ENCODE measurements at places on chromosomes 5 and 9.

DNA sequence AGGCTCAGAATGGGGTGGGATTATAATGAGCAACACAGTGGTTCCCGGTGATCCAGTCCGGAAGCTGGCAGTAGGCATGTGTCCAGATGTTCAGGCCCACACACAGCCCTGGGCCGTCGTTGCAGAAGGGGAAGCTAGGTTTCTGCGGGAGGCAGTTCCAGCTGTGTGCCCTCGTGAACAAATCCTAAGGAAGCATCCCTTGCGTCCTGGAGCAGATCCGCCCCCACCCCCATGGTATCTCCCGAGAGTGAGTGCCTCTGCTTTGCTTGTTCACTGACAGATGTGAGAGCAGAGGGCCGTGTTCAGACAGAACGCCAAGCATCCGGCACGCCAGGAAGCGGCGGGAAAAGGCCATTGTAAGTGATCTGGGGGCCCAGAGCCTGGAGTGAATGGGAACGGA, 104.8 kb downstream of the PDE6A start:
- no peak for DNase-seq

GRCh38 chr9:112315331-112316257, 17.8 kb downstream of the PTBP3 start:
- DNase-seq = no peak

GRCh38 chr5:72474046-72474500, 33.1 kb downstream of the ZNF366 start:
- DNase-seq = no peak

DNA sequence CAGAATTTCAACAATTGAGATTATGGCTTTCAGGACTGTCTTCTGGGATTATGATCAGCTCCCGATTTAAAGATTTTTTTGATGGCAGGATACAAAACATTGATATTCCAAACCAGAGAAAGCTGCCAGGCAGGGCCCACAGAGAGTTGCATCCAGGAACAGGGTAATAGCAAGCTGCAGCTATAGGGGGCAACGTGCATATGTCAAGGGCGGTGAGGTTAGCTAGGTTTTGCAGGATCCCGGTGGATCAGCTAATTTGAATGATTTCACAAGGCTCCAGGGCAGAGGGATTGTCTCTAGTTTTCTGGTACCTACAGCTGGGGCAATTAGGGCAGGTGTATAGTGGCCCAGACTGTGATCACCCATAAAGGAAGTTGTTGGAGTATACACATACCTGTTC, 339.4 kb downstream of the CHSY3 start:
- no peak for DNase-seq

GRCh38 chr5:32358611-32359010, 45.9 kb upstream of the MTMR12 start:
- no peak for DNase-seq

GRCh38 chr5:167821151-167821550, 470.3 kb upstream of the WWC1 start:
- no peak for DNase-seq

DNA sequence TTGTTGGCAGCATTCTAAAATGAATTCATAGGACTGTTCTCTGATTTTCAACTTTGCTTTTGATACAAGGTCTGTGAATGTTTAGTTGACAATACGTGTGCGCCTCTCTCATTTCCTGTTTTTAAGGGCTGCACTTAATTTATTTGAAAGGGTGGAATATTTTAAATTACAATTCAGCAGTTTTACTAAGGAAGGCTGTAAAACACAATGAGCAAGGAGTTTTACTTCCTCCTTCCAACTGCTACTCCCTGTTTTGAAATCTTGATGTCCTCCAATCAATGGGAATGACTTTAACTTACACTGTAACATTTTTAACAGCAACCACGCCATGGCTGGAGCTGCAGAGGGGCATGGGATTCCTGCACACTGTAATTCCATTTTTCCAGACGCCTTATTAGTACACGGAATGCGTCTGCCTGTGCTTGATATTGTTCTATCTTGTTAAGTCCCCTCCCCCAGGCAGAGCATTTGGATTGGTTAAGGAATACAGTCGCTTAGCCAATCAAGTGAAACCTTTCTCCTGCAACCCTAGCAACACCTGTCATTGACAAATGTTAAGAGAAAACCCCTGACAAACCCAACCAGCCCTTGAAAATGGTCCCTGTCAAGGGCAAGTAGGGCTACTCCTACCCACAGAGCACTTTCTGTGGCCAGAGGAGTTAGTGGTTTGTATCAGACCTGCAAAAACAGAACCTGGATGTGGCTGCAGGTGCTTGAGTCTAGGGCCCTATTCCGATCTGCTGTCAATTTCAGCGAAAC, 12.5 kb upstream of the ZSWIM6 start:
- no peak for DNase-seq

- no peak for DNase-seq
Measured at GRCh38 chr5:63727583-63727982, 234.7 kb downstream of the HTR1A start.

DNA sequence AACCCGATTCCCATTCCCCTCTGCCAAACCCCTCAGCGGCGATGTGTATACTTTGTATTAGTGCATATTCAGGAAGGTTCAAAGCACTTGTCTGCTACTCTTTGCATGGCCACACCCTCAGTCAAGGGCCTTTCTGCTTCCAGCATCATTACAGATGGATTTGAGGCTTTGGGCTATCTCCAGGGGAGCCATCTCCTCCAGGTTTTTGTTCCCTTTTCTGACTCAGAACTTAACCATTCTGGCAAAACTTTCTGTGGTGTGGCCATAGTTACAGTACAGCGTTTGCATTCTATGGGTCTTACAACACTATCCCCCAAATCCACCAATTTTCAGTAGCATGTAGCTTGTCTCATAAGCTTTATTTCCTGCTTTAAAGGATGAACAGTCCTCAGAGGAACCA, 36.0 kb upstream of the SVEP1 start:
- no peak for DNase-seq

DNA sequence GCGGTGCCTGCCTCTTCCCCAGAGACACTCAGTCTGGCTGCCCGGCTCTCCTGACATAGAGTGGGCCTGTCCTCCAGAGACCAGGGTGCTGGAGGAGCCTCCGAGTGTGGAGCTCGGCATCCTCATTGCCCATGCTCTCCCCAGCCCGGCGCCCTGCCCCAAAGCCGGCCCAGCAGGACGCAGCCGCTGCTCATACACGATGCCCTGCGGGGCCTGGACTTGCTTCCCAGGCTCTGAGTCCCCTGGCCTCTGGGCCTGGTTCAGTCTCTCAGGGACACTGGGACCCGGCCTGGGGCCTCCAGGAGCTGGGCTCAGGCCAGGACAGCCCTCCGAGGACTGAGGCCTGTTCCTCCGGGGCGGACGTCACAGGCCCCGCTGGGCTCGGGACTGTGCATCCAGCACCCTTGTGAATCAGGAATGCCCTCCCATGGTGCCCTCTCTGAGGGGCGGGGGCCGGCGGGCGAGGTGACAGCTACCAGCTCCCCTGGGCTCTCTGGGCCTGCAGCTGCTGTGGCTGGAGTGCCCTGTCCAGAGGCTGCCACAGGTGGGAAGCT, 23.2 kb downstream of the TPPP start:
- DNase-seq = no peak

DNA sequence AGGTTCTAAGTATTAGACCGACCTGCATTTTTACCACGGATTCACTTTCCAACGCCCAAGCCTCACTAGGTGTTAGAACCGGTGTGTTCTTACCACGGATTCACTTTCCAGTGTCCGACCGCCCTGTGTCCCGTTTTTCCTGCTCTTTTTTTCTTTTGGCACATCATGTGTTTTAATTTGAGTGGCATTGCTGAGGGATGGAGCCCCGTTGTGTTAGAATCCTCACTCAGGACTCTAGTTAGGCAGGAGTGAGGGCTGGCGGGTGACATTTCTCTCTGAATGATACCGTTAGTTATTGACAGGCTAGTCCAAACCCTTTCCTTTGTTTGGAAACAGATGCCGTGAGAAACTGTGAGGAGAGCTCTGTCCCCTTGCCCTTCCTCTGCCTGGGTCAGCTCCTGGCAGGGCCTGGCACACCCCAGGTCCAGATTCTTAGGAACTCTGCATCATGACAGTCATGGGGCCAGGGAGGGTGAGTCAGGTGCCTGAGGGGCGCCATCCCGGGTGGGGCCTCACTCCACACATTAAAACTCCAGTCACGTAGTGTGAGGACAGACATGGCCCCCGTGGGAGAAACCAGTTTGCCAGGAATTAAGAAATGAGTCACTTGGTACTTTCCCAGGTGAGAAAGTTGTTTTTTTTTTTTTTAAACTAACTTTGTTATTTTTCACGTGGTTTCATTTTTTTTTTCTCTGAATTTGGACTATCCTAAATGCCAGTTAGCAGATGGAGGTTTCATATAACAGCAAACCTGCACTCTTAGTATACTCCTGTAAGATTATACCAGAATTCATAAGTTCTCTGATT, 15.8 kb downstream of the EXOC3 start:
- DNase-seq = peak; percentile 46

- DNase-seq = peak; percentile 83
Measured at GRCh38 chr5:181188700-181189362, 16.2 kb downstream of the TRIM7 start.

DNA sequence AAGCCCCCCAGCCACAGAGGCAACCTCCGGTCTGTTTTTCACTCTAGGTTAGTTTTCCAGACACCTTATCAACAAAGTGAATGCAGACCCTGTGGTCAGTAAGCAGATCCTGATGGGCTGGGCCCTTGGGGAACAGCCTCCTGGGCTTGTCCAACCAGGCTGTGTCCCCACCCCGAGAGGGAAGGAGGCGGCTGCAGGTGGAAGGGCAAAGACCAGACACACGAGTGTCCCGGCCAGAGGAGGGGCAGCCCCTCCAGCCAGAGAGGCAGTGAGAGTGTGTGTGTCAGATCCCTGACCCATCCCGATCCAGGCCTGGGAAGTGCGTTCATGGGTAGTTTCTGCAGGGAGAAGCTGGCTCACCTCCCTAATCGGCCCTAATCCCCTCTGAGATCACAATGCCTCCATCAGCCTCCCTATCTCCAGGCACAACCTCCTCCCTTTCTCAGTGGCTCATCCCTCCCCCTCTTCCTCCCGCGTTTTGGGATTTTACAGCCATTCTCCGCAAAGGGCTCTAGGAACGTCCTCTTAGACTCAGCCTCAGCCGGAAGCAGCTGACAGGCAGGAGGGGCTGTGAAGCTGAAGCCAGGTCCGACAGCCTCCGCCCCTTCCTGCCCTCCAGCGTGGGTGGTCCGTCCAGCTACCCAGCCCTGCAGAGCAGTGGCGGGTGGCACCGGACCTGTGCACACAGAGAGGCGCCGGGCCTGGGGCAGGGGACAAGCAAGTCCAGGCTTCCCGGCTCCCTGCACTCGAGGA, 9.7 kb downstream of the SLC12A7 start:
- DNase-seq = no peak

DNA sequence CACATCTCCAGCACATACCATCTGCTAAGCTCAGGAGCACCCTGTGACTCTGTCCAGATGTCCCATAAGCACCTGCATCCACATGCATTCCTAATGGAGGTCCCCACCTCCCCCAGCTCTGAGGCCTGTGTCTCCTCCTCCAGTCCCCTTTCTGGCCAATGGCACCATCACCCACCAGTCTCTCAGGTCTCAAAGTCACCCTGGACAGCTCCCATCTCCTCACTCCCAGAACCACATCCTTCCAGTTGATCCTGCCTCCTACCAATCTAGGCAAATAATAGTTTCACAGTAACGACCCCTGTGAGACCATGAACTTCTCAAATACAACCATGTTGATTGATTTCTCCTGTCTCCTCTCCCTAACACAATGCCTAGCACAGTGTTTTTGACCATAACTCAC, 40.1 kb downstream of the GGTA1 start:
- no peak for DNase-seq

DNA sequence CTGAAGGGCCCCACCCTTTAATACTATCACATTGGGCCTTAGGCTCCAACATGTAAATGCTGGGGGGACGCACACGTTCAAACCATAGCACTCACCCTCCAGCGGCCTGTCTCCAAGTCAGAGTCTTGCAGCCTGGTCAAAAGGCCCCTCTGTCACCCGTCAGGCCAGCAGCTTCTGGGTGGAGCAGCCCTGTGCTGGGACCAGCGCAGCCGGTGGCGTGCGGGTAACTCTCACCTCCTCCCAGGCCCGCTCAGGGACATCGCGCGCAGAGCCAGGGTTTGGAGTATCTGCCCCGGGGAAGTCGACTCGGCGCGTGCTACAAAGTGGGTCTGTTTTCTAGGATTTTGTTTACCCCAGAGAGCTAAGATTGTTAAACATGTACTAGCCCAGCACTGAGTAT, 93.0 kb upstream of the COL5A1 start:
- DNase-seq = no peak

- DNase-seq = no peak
Measured at GRCh38 chr9:35738924-35739323, 6.5 kb downstream of the CREB3 start.

GRCh38 chr5:115450741-115451140, 93.8 kb downstream of the FEM1C start:
- DNase-seq = no peak

GRCh38 chr5:117103703-117104102, 529.1 kb upstream of the SEMA6A start:
- no peak for DNase-seq

DNA sequence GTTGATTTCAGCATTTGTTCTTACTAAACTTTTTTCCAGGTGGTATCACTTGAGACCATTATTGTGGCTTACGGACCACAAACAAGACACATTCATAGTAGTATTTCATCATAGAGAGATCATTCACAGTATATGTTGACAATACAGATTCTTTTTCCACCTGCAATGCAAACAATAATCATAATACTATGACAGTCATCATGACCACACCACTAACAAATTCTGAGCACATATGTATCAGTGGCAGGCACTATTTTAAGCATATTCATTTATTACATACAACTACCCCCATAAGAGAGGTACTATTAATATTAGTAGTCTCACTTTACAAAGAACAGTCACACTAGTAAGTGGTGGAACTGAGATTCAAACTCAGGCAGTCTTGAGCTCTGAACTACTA, 31.0 kb upstream of the C9orf40 start:
- no peak for DNase-seq

GRCh38 chr9:83280268-83280667, 217.3 kb upstream of the RASEF start:
- DNase-seq = no peak

DNA sequence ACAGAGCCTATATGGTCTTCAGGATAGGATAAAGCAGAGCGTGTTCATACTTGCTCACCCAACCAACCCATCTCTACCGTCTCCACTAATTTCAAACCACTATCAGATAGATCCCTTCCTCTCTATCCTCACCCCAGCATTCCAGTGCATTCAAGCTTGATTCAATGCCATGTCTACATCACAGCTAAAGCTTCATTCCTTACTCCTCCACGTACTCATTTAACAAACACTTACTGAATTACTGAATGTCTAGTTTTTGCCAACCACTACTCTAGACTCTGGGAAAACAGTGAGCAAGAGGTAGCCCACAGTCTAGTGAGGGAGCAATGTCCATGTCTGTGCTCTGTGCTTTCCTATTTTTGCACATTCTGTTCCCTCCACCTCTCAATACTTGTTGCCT, 163.5 kb upstream of the MSX2 start:
- no peak for DNase-seq

DNA sequence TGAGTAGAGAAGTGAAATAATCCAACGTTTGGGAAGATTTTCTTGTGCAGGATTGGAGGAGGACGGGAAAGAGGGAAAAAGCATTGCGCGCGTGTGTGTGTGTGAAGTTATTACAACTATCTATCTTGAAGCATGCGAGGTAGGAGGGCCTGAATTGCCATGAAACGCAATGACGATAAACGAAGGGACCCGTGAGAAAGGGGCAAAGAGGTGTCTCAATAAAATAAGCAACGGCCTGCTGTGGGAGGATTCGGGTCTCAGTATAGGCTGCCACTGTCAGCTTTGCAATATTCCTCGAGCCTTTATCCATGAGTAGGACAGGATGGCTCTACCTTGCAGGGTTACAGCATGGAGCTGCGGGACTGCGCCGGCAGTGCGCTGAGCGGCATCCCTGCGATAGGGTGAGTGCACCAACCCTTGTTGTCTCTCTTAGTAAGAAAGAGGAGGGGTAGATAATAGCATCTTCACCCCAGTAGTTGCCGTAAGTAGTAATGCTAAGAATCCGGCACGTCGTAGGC, 631 bp upstream of the RCL1 start:
- no peak for DNase-seq
